Stimulated activated CD4-positive, alpha-beta T cell treated with anti-CD3 and anti-CD28 coated beads, Interleukin-4, amount 100 ng/mL, for 48 hours (primary cell): ENCODE measurements at places on chromosomes 2 and 18.

DNA sequence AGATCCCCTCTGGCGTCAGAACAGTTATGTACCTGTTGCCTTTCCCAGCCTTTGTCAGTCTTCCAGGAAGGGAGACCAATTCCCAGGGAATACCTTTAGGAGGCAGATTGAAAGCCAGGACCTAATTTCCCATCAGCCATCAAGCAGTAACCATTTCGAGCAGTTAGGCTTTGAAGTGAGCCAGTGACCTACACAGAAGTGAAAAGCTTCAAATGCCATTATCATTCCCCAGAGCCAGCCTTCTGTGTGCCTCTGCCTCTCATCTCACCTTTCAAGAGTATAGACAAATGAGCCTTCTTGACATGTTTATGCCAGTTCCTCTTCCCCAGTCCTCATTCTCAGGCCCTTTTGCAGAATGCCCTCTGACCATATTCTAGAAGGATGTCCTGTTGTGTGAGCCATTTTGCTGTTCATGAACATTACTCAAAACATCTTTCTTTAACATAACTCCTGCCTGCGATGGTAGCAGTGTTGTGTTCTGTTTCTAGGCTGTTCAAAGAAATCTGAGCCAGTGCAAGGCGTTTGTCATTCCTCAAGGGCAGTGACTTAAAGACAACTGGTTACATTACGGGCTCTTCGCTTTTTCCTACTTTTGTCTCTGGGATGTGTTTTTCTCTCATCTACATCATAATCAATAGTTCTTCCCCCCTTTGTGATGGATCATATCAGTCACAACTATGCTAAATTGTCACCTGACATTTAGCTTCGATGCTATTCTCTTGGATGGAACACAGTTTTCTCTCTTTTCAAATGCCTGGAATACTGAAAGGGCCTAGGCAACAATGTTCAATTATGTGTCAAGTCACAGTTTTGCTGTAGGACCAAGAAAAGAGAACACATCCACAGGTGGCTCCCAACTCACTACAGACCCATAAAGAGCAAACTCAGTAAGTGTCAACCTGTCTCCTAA is 138.6 kb downstream of the ALK start:
- DNase-seq, result no peak

DNA sequence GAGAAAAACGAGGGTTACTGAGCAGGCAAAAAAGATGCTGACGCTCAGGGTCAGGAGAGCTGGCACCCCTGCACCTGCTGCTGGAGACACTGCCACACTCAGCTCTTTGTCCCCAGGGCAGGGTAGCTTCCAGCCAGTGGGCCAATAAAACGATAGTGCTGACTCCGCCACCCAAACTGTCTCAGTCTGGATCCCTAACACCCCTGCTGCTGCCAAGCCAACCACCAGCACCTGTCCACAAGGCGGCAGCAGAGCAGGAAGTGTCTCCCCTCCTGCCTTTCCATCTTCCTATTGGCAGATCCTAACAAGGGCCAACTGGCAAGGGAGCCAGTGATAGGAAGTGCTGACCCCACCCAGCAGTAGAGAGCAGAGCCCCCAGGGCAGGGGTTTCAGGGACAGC is 531.5 kb upstream of the SALL3 start:
- no peak for DNase-seq

- no peak for DNase-seq
Observed at GRCh38 chr2:98886066-98886554, 49.9 kb downstream of the CRACDL start.

DNA sequence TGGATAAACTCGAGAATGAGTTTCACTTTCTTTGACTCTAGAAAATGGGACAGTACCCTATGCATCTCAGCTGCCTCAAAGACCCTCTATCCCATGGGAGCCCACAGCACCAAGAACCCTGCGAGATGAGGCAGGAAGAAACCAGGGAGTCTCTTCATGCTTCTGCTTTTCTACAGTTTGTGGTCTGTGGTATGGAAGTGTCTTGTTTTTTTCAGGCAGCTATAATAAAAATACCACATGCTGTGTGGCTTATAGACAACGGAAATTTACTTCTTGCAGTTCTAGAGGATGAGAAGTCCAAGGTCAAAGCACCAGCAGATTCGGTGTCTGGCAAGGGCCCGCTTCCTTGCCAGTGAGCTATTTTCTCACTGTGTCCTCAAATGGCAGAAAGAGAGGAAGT is 257.9 kb downstream of the SUCLG1 start:
- no peak for DNase-seq

DNA sequence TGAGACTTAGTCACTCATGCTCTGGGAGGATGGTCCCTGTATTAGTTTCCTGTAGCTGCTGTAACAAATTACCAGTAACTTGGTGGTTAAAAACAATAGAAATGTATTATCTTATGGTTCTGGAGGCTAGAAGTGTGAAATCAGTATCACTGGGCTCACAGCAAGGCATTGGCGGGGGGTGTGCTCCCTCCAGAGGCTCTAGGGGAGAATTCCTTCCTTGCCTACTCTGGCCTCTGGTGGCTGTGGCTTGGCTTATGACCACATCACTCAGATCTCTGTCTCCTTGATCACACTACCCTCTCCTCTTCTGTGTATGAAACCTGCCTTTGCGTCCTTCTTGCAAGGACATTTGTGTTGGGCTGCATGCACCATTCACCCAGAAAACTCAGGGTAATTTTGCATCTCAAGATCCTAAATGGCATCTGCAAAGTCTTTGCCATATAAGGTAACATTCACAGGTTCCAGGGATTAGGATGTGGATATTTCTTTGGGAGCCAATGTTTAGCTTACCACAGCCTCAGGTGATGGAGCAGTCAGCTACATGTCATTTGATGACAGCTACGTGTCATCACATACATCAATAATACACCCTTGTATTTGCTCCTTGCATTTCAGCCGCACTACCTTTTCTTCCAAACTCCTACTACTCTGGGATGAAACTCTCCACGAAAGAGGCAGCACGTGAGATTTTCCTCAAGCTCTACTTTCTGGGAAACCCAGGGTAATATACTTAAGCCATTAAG is 49.6 kb upstream of the POU3F3 start:
- DNase-seq, result no peak

DNA sequence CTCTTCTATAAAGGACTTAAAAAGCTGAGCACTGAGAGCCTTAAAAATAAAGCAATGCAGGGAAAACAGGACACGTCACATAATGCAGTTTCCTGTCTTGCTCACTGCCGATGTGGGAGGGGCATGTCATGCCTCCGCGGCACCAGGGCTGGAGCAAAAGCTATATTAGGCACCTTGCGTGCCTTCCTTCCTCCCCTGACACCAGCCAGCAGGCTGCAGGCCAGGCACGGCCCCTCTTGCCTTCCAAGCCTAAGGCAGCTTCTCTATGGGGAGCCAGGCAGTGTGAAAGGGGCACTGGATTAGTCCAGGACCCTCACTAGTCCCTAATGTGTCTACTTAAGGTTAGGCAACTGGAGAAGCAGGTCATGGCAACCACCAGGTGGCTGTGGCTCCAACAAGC is 26.3 kb downstream of the MRPL35 start:
- peak; percentile 33 for DNase-seq

DNA sequence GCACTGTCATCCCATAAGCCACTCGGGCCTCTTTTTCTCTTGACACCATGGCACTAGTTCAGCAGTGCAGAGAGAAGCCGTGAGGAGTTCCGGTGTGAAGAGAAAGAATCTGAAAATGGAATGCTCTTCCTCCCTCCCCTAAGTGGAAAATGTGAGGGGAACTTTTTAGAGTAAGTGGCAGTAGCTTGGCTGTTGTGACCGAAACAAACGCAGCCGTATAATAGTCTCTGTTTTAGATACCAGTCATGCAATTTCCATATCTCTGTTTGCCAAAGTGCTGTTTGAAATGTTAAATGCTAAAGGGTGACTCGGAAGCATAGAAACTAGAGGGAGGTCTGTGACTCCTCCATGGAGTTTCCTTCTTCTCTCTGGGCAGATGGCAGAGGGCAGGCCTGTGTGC is 122.9 kb downstream of the MTCL1 start:
- DNase-seq, result no peak

DNA sequence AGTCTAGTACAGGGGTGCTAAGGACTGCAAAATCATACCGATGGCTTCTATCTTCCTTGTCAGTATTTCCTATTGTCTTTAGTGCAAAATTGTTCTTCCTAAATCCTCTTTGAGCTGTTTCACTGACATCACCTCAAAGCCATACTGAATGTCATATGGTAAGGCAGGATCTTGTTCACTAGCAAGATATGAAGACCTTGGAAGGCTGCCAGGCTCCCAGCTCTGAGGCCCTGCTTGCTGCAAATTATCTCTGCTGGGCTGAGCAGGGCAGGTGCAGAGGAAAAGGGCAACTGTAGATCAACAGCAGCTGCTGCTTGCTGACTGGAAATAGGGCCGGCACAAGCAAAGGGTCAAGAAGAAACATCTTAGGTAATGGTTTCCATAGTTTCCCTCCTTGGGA is 58.2 kb downstream of the PMAIP1 start:
- DNase-seq, result no peak

GRCh38 chr2:150639383-150639782 is 151.9 kb upstream of the RND3 start:
- no peak for DNase-seq

GRCh38 chr2:239298116-239298804 is 102.6 kb downstream of the HDAC4 start:
- peak; percentile 50 for DNase-seq

- DNase-seq, result no peak
Observed at GRCh38 chr2:160368988-160369930, 124.3 kb downstream of the RBMS1 start.

DNA sequence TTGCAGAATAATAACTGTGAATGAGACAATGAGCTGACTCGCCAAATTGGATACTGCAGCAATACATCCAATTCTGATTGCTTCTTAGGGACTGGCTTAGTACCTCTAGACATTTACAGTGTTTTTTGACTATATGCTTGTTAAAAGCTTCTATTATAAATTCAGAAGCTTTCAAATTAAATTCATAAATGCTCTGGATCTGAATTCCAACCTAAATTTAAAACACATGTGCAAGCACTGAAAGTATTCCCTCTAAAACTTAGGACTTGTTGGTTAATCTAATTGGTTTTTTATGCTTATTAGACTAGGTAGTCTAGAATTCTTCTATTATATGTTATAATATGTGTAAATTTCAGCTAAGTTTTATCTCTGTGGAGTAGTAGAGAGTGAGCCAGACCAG is 306.9 kb downstream of the CPS1 start:
- DNase-seq, result no peak

GRCh38 chr2:202007015-202007982 is 26.4 kb upstream of the FZD7 start:
- DNase-seq, result no peak

DNA sequence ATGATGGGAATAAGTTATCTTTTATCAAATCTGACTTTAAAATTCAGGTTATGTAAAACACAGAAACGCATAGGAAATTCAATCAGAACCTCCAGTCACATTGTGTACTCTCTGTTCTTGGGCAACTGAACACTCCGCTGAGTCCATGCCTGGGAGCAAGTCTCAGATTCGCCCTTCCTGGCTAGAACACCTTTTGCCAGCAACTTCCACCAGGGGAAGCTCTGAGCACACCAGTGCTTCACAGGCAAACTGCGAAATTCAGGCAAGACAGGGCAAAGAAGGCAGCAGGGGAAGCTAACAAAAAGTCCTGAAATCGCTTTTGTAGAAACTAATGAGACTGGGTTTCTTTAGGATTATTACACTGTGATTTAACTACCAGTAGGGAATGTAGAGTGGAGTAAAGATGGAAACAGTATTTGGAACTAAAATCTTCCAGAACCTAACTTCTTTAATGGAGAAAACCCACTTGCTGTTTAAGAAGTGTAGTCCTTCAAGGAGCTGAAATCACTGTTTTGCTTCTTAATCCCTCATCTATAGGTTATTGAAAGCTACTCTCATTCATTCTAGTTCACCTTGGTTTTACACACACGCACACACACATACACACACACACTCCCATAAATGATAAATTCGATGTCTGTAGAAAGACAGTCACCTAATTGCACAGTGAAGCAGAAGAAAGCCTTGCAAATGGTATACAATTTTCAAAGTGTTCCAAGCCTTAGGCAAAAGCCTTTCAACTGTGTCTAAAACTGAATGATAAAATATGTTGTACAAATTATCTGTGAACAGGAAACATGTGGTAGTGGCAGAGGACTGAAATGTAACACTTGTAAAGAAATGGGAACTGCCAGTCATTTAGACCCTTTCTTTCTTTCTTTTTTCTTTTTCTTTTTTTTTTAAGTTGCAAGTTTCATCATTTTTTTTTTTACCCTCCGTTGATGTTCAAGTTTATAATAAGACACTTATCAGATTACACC is 214.5 kb downstream of the TMEM182 start:
- no peak for DNase-seq

GRCh38 chr2:227818675-227819397 is 5.2 kb downstream of the CCL20 start:
- DNase-seq, result no peak

GRCh38 chr2:178273787-178274360 is 79.6 kb downstream of the OSBPL6 start:
- no peak for DNase-seq

GRCh38 chr2:201433394-201433995 is 17.8 kb downstream of the TRAK2 start:
- DNase-seq, result no peak

GRCh38 chr2:26144953-26145680 is 27.8 kb upstream of the GAREM2 start:
- peak; percentile 51 for DNase-seq

DNA sequence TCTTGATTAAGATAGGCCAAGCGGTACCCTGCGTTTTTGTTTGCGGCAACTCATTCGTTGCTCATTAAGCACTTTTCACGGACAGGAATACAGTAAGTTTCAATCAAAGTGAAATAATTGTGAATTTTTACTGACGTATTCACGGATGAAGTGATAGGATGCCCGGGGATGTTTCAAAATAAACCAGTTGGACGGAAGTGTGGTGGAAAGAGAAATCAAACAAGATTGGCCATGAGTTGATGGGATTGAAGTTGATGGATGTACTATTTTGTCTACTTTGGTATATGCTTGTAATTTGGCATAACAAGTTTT is 481 bp downstream of the TMEM177 start:
- no peak for DNase-seq

DNA sequence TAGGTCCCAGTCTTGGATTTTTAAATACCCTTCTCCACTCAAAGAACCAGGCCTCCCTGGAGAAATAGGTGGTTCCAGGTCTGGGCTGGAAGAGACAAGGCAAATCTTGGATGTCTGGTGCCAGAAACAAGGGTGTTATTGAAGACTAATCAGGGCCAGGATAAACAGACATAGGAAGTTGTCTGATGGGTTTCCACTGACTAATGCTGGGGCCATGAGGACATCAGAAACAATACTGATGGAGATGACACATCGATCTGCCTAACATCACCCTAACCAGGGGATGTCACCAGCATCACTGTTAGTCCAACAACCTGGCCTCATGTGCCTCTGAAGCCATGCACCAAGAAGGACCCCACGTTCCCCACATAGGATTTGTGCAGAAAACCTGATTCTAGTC is 42.5 kb upstream of the GLI2 start:
- DNase-seq, result no peak
